ENCODE measurements at places on chromosomes 1 and 21.

GRCh38 chr1:84492726-84493125, 13.5 kb upstream of the SPATA1 start:
- DNase-seq: no peak

DNA sequence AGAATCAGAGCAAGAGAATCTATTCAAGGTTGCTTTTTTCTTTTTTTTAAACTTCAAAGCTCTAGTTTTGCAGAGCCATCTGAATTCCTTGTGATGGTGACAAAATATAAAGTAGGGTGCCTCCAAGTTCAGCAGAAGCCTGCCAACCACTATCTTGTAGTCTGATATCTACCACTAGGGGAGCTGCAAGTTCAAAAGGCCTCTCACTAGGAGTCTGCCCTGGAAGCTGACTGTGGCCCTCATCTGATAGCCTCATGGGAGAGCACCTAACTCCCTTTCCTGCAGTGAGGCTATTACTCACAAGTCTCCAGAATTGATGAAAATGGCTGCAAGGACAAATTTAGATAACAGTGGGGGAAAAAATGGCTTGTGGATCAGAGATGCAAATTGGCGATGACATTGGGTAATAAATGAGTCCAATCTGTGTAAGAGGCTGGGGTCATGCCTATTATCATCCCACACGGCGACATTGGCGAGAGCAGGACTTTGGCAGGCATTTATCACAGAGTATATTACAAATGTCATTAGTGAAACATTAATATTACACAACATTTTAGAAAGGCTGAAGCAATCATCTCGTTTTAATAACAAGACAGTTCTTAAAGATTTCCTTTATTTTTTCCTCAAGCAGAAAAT, 10.7 kb upstream of the ZP4 start:
- DNase-seq: no peak

DNA sequence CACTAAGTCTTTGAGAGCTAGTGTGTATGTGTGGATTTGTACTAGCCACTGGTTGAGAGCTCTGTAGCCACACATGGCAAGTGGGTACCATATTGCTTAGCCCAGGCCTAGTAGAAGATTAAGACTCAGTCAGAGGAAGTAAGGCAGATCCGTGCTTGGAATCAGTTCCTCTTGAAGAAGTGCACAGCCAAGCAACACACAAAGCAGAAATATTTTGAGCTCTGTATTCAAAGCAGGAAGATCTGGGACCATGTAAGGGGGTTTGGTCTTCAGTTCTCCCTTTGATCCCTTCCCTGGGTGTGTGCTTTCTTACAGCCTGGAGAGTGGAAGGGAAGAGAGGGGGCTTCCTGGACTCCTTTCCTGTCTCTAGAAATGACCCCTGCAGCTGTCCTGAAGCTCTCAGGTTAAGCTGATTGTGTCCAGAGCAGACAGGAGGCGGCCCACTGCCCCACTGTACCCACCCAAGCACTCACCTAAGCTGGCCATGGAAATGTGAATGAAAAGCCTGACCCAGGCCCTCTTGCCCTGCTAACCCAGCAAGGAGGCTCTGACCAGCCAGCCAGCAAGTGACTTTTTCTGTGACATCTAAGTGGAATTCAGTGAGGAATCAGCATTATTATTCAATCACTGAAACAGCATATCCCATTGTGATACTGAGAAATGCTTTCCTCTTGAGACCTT, 3.6 kb downstream of the ETS2 start:
- DNase-seq: no peak

DNA sequence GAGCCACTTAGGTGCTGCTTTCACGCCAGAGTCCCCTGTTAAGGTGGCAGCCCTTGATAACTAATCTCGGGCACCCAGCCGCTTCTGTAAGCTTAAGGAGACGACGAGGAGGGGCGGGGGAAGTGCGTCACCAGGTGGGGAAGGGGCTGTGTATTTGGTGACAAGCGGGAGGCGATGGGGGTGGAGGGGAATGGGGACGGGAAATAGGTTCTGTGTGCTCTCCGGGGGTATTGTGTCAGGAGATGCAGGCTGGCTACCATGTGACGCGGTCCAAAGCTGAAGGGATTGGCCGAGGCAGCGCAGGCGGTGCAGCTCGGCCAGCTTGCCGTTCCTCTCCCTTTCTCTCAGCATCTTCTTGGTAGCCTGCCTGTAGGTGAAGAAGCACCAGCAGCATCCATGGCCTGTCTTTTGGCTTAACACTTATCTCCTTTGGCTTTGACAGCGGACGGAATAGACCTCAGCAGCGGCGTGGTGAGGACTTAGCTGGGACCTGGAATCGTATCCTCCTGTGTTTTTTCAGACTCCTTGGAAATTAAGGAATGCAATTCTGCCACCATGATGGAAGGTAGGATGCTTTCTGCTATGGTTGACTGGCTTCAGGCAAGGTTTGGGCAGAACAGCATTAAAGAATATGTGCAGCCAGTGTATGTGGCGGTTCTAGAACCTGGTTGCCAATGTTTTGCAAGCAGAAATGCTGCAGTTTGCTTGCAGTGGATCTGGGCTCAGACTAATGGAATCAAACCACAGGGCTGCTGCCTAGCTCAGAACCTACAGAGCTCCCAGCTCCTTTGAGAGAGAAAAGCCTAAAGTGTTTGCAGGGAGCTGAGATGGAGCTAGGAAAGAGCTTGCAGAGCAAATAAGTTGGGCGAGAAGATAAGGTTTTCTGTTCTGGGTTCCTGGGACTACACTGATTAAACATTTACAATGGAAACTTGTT, at the start of gene SGIP1:
TSS of gene SGIP1 (plus strand) at position 350 of the 937 bp plus-strand sequence. CDS start at position 556, 206 bp downstream.
- DNase-seq: no peak

GRCh38 chr21:43348801-43349261, 78.1 kb downstream of the SIK1 start:
- DNase-seq: no peak
